Stimulated activated CD4-positive, alpha-beta T cell treated with anti-CD3 and anti-CD28 coated beads, Interleukin-15, amount 100 ng/mL, for 24 hours (primary cell): ENCODE measurements at places on chromosomes 6 and 20.

GRCh38 chr20:60867589-60867988 is 384.5 kb upstream of the CDH4 start:
- DNase-seq: no peak

- DNase-seq: no peak
These were observed 12.0 kb upstream of the TRMT11 start for GRCh38 chr6:125974214-125974866.

DNA sequence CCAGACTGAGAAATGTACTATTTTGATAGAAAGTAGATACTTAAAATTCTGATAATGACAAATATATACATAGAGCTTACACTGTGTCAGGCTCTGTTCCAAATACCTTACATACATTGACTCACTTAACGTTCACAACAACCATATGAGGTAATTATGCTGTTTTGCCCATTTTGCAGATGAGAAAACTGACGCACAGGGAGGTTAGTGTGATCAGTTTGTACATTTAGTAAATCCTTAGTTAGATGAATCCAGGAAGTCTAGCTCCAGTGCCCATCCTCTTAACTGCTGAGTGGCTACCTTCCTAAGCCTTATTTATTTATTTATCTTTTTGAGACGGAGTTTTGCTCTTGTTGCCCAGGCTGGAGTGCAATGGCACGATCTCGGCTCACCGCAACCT is 23.3 kb upstream of the GTF3C6 start:
- DNase-seq: no peak

GRCh38 chr6:89999154-89999553 is 104.9 kb downstream of the GJA10 start:
- peak; percentile 44 for DNase-seq

DNA sequence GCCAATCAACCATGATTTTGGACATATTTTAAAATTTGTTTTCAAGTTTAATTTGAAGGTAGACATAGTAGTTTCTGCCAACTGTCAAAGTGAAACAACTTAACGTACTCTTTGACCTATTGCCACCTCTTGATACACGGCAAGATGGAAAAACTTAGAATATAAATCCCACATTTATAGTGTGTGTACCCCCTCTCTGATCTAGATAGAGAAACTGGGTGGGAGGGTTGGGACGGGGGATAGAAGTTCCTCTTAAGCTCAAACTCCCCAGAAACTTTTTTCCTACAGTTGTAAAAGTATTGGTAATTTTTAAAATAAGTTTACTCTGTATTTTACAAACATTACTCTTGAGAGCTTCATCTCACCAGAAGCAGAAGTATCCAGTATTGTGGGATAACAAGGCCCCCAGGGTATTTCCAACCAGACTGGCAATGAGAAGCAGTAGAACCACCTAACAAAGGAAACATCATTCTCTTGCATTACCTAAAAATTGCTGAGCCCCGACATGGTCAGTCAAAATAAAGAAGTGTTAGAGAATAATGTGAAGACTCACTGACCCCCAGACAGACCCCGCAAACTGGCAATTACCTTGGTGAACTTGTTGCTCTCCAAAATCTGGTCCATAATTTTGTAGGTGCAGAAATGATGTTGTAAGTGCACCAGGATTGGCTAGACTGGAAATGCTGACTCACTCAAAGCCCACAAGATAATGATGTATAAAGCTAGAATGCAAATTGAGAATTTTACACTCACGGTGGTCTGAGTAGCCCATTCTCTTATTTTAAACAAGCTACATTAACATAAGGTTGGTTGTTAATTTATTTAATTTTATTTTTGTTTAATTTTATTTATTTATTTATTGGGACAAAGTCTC is 74.7 kb upstream of the TNFAIP3 start:
- no peak for DNase-seq

GRCh38 chr6:158211273-158212055 is 43.3 kb downstream of the GTF2H5 start:
- peak; percentile 47 for DNase-seq

GRCh38 chr6:43858161-43859153 is 88.4 kb downstream of the VEGFA start:
- no peak for DNase-seq

DNA sequence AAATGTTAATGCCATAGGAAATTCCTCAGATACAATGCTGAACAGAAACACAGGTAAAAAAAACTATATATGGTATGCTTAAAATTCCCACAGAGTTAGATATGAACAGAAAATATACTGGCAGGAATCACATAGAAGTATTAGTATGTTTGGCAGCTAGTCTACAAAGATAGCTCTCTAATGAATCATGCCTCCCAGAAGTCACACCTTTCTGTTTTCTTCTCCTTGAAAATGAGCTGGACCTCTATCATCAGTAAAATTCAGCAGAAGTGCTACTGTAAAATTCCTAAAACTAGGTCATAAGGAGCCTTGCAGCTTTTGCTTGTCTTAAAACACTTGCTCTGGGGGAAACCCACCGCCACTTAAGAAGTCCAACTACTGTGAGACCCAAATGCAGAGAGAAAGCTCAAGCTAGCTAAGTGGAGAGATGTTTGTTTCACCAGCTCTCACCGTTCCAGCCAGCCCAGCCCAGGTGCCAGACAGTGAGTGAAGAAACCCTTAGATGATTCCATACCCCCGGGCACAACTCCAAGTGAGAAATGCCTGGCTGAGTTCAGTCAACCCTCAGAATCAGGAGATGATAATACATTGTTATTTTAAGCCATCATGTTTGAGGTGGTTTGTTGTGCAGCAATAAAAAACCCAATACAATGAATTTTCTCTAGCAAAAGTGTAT is 43.0 kb downstream of the TSPYL4 start:
- no peak for DNase-seq

DNA sequence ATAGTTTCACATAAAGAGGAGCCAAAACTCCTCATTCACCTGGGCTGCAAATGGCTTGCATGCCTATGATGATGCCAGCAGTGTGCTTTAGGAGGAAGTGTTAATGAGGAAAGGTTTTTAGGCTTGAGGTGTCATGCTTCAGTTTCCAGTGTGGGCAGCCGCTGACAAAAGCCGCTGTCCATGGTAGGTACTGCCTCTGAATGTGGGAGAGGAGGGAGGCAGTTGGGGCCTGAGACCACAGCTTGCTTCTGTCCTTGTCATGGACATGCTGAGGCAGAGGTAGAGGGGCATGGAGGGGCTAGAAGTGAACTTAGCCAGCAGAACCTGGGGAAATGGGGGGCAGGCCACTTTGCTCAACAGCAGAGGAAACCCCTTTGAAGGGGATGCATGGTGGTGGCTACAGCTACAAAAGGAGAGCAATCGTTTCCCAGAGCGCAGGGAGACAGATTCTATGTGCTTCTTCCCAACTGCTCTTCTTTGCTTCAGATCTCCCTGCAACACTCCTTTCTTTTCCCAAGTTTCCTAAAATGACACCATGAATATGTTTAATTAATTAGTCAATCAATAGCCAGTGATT is 372.1 kb upstream of the CNR1 start:
- no peak for DNase-seq

GRCh38 chr6:152099446-152100182 is 292.1 kb downstream of the ESR1 start:
- DNase-seq: no peak

- DNase-seq: no peak
These were observed 47.2 kb downstream of the PLAGL2 start for GRCh38 chr20:32160341-32160740.

DNA sequence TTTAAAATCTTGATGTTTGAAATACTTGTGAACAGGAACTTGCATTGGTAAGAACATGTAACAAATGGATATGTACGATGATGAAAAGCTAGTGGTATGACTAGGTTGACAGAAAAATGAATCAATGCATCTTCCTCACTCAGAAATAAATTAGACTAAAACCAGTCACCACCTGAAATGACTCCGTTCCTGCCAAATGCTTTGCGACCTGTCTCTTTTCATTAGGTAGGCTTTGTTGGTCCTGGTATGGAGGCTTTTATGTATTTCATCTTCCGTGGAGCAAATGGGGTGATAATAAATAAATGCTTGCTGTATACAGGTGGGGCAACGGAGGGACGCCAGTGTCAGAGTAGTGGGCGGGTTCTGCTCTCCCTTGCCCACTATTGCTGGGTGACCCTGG is 17.1 kb upstream of the ULBP3 start:
- DNase-seq: no peak

GRCh38 chr6:30647242-30648116 is 546 bp downstream of the C6orf136 start:
- peak; percentile 86 for DNase-seq

DNA sequence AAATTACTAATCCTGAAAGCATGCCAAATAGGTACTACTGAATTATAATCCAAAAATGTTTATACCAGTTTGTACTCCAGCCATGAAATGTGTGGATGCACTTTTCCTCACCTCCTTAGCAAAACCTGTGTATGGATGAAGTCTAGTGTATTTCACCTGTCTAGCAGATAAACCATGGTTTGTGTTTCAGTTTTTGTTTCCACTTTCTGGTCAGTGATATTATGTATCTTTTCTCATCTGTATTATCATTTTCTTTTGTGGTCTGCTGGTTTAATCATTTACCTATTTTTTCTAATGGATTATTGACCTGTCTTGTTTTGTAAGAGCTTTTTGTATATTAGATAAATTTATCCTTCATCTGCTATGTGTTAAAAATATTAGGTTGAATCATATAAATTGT is 41.0 kb upstream of the TMEM217 start:
- DNase-seq: no peak

DNA sequence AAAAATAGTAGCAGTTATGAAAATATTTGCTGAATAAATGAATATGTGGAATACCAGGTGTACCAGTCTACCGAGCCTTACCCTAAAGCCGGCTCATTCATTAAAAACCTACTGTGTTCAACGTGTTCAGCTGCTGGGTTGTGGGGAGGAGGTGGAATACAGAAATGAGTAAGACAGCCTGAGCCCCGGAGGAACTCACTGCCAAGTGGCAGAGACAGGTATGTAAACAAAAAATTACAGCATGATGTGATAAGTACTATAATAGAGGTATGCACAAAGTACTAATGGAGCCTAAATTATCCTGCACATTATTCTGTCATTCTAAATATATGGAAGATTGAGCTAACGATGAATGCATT is 6.8 kb upstream of the ADTRP start:
- peak; percentile 40 for DNase-seq

- DNase-seq: no peak
These were observed at the start of gene APOBEC2 for GRCh38 chr6:41053041-41053440. TSS of gene APOBEC2 (plus strand) at chr6:41053202. CDS start at chr6:41053348, 146 bp downstream.

GRCh38 chr6:154298297-154298696 is 58.3 kb downstream of the IPCEF1 start:
- no peak for DNase-seq

- DNase-seq: no peak
These were observed 35.9 kb downstream of the SLC2A12 start for GRCh38 chr6:134016558-134016814.

DNA sequence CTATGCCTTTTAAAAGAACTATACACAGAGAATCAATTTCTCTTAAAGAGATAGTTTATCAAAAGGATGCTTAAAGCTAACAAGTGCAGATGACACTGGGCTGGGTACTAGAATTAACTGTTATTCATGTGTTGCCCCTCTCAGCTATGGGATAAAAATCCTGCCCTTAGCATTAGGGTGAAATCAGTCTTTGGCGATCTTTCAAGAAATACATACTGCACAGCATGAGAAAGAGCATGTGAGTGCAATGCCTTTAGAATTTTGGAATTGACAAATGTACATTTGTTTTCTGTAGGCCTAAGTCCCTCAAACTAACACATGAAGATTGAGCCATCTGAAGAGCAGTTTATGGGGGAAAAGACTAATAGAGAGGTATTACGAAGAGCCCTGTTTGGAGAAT is 115.4 kb downstream of the ZFP64 start:
- no peak for DNase-seq

DNA sequence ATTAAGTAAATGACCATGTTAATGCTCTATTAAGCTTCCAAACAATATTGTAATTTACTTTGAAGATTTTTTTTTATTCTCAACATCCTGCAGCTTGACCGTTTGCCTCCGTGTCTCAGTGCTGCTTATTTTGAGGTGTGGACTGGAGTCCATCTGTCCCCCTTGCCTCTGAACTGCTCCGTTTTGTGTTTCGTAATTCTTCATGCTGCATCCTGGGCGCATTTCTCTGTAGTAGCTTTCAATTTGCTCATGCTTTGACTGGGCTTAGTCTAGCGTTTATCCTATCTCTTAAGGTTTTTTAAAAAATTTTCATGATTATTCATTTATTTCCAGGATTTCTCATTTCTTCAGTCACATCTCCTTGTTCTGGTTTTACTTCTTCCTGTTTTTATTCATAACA is 37.8 kb downstream of the PTPN1 start:
- DNase-seq: no peak

- DNase-seq: no peak
These were observed 20.0 kb downstream of the IRF4 start for GRCh38 chr6:411402-412145.

DNA sequence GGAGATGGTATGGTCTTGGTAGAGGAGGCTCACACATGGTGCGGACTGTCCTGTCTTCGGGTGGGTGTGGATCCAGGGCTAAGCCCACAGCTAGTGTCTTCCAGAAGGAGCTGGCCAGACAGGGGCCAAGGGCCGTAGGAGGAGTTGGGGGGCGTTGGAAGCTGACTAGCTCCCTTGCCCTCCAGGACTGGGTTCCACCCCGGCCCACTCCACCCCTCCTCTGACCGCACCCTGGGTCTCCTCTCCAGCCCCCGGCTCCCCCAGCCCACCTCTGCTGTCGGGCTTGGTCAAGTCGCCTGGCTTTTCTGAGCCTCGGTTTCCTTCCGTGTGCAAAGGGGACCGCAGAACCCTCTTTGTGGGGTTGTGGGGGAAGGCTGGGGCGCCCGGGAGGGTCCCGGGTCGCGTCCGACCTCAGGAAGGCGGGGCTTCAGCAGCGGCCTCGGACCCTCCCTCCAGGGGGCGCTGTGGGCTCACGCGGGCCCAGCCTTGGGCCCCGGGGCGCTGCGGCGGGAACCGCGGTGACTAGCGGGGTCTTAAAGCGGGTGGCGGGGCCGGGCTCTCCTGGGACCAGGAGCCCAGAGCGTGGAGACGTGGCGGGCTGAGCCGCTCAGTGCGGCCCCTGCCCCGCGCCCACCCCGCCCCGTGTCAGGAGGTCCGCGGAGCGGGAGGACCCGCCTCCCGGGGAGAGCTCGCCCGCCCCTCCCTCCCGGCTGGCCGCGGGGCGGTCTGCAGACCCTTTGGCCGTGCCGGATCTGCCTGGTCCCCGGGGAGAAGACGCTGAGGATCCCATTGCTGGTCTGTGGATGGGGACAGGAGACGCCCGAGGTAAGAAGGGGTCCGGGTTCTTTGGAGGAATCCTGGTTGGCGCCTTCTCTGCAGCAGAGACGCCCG is 5.4 kb downstream of the NPBWR2 start:
- DNase-seq: peak; percentile 80

- DNase-seq: no peak
These were observed 278.2 kb downstream of the TFAP2A start for GRCh38 chr6:10136636-10137035.

- no peak for DNase-seq
These were observed 368.9 kb downstream of the UTRN start for GRCh38 chr6:144653885-144654505.

GRCh38 chr6:36413489-36414480 is 26.3 kb upstream of the ETV7 start:
- no peak for DNase-seq

GRCh38 chr6:4655196-4656025 is 120.8 kb upstream of the CDYL start:
- DNase-seq: no peak
